ENCODE measurements at places on chromosomes 2 and 18.

- DNase-seq, result no peak
Observed at GRCh38 chr2:86512034-86512433, 51.2 kb downstream of the CHMP3 start.

GRCh38 chr2:16664052-16664731 lies 1.4 kb downstream of the CYRIA start:
- DNase-seq, result no peak

DNA sequence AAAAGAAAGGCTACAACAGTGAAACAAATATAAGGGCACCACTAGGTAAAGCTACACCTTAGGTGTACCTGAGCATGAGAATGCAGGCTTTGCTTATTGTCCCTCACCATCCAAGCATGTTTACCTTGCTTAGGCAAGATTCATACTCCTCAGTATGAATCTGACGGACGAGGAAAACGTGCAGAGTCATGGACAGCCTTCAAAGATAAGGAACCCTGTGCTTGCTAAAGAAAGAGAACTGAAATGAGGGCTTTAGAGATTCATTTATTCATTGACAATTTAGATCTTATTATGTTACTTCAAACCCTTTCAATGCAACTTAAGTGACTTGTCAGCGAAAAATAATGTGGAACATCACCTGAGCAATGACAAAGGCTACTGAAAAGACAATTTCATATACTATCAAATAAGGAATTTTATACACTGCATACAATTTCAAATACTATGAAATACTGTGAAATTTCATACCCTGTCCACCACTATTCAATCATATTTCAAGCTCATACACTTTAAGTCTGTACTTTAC lies 21.7 kb downstream of the CLASP1 start:
- DNase-seq, result no peak

- DNase-seq, result no peak
Observed at GRCh38 chr2:38652431-38653273, 13.3 kb upstream of the GALM start.

DNA sequence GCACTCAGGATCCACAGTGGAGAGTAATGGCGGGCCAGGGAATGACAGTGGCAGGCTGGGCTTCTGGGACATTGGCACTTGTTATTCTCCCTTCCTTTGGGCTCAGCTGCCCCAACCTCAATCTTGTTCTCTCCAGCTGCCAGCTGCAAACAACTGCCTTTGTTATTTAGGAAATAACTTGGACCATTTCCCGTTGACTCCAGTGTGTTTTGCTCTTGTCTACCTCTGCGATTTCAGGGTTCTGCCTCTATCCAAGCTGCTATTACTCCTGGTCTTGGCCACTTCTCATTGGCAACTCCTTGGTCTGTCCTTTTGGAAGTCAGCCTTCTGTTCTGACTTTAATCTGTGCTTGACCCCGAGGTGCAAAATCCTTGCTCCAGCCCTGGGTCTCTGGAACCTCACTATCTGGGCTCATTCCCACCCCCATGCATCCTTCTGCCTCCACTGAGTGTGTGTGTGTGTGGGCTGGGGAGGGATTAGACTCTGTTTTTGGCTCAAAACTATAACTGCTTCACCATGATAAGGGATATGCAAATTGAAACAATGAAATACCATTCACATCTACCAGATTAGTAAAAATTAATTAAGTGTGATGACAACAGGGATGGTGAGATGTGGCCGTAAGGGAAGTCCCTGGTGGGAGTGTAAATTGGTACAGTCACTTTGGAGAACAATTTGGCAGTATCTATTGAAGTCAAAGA lies 134.1 kb upstream of the CXCR4 start:
- no peak for DNase-seq

DNA sequence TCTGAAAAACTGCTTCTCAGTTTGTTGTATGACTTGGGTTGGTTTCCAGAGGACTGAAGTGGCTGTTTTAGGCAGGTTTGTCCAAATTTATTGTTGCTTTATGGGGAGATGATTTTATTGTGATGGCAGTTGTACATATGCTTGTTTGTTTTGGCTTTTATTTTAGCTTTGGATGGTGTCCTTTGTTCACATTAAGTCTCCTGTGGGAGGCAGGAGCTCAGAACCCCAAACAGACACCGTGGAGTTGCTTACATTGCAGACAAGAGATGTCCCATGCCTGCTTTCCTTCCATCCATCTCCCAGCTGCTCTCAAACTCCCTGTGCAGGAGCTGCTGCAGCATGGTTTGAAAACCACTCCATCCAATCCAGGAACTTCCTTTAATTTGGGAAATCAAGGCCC lies 414.7 kb downstream of the LPIN1 start:
- no peak for DNase-seq

DNA sequence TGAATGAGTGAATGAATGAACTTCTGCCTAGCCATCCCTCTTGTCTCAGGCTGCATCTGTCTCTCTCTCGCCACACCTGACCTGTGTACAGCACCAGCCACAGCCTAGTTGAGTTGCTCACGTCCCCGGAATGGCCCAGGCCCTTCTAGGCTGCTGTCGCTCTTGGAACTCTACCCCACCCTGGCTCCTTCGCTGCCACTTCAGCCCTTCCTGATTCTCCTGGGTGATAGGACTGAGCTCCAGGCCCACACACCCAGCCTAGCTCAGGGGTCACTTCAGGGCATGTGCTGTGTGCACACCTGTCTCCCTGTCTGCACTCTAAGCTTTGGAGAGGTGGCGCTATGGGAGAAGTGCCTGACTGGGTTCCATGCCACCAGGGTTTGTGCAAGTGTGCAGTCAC lies 236.6 kb downstream of the GLI2 start:
- DNase-seq, result no peak

GRCh38 chr2:11014026-11014425 lies 102.3 kb downstream of the KCNF1 start:
- DNase-seq, result no peak

DNA sequence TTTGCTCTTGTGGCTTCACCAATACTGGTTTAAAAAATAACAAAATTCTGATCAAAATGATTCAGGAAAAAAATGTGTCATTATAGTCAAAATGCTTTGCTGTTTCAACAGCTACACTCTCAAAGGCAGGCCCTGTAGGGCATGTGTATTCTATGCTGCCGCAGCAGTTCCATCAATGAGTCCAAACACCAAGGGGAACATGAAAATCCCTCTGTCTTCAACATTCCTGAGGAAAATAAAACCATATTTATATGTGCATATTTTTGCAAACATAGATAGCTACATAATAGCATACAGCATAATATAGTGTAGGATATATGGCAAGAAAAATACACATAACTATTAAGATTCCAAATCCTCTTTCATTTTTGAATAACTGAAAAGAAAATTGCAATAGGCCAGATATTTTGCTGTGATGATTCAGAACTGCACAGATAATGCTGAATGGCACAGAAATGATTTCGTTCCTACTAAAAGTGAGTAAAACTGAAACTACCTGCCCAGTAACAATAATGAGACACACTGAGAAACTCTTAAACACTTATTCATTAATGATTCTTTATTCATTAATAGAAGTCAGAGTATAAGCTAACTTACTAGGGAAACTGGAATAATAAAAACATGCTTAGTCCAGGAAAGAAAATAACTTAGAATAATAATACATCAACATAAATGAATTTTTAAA lies 343.8 kb downstream of the SUCLG1 start:
- no peak for DNase-seq

DNA sequence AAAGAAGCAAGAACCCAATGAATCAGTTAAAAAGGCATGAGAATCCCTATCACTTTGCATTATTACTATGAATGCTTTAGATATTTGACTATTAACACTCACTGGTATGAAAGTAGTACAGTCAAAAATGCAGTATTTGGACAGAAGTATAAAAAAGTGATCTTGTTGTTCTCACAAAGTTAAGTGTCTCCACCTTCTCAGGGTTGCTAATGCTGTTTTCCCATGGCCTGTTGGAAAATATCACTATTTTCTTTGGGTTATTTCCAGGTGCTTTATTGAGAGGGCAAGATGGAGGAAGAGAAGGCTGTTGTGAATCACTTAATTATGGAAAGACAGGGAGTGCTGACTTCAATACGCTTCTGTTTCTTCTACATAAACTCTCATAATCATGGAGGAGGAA lies 13.6 kb upstream of the CREB1 start:
- DNase-seq, result no peak

GRCh38 chr2:191637182-191638078 lies 40.5 kb upstream of the NABP1 start:
- DNase-seq, result no peak
